Midbrain (tissue), 1 donor: ENCODE measurements at places on chromosomes 4 and X.

DNA sequence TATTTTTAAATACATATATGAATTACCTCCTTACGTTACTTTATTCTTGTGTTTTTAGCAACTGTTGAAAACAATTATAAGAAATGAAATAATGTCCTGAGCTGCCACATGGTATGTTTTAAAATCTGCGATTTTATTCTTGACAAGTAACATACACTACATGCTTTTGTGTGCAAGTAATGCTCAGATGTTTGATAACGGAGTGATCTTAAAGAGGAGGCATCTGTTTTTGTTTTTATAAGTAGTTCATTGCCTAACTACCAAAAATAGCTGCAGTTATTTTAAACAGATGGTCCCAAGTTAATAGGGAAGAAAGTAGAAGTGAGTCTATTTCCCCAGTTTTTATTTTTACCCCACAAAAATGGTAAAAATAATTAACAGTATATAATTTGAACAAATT is 55.2 kb downstream of the GAB1 start:
- no peak for DNase-seq

- no peak for DNase-seq
Observed at GRCh38 chr4:12791536-12791935, 692.6 kb downstream of the RAB28 start.

- DNase-seq = no peak
Observed at GRCh38 chr4:151664289-151664688, 96.5 kb downstream of the GATB start.

DNA sequence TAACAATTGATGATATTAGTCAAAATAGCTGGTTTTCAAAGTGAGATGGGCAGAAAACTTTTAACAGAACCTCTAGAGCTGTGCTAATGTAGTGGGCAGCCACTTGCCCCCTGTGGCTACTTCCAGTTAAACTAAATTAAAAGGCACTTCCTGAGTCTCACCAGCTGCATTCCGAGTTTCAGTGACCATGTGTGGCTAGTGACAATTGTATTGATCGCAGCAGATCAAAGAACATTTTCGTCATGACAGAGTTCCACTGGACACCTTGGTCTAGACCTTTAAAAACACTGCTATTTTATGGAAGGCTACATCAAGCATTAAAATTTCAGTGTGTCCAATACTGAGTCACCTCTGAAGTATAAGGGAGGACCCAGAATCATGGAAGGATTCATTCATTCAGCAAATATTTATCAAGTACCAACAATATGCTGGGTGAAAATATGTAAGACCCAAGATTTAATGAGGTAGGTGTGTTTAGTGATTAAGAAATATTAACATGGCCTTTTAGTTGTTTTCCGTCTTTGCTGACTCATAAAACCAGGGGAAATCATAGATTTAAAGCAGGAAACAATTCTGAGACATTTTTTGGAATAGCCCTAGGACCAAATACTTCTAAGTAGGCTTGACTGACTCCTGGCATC is 5.1 kb upstream of the FAT1 start:
- DNase-seq = no peak

DNA sequence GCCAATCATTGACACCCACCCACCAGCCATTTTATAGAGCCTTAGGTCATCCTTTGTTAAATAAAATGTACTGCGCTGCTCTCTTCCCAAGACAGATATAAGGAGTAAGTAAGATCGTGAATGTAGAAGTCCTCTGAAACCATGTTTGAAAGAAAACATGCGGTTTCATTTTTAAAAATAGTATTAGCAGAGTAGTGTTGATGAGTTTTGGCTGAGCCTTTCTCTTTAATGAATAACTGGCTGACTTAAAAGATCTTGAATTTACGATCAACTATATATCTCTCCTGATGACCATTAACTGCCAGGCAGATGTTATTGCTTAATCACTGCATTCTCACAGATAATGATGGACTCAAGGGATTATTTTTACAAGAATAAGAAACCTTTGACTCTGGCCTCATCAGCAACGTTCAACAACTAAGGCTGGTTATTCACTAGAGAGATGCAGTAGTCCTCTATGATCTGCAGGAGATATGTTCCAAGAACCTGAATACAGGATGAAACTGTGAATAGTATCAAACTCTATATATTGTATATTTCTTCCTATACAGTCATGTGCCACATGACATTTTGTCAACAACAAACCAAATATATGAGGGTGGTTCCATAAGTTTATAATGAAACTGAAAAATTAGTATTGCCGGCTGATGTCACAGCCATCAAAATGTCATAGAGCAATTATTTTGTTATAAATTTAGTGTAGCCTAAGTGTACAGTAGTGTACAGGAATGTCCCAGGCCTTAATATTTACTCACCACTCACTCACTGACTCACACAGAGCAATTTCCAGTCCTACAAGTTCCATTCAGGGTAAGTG is 80.8 kb downstream of the FAM13A start:
- no peak for DNase-seq

DNA sequence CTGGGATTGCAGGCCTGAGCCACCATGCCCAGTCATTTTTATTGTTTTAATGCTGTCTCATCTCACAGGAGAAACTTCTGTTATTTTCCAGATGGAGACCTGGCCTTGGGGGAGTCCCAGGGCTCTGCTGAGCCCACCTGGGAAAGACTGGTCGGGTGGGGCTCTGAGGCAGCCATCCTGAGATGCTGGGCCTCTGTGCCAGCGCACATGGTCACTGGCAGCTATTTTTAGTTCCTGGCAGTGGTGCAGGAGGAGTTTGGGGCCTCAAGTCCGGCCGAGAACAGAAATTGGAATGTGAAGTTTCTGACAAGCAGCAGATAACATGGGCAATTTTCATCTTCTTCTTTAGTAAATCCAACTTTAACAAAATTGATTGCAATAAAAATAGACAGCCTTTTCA is 44.5 kb downstream of the SORCS2 start:
- no peak for DNase-seq

DNA sequence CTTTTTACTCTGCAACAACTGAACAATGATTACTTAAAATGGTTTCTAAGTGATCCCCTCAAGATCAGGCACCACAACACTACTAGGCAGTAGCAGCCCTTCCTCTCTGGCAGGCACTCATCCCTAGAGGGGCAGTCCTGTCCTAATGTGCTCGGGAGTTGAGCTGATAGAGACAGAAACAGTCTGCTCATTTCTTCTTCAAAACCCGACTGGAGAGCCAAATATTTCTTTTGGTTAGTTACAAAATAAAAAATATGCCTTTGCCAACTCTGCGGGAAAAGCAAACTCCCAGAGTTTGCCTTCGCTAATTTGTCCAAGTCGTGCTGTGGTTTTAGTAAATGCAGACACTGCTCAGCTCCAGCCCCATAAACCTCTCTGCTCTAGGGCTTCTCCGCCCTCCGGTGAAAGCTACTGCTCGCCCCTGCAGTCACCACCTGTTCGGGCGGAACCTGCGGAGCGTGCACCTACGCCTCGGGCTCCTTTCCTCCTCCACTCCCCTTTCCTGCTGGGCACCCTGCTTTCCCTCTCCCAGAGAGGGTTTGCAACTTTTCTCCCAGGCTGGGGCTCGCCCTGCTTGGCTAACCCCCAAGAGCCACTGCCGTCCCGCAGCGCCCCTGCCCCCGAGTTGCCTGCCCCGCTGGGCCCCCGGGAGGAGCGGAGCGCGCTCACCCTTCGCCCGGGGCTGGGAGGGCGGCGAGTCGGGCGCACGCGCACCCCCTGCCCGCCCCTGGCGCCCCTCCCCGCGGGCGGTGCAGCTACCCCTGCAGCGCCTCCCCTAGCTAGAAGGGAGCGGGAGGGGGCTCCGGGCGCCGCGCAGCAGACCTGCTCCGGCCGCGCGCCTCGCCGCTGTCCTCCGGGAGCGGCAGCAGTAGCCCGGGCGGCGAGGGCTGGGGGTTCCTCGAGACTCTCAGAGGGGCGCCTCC is at the start of gene NPNT:
TSS of gene NPNT (plus strand) at position 812 of the 923 bp plus-strand sequence. CDS start 182 bp downstream, outside the sequence.
- peak; percentile 44 for DNase-seq

DNA sequence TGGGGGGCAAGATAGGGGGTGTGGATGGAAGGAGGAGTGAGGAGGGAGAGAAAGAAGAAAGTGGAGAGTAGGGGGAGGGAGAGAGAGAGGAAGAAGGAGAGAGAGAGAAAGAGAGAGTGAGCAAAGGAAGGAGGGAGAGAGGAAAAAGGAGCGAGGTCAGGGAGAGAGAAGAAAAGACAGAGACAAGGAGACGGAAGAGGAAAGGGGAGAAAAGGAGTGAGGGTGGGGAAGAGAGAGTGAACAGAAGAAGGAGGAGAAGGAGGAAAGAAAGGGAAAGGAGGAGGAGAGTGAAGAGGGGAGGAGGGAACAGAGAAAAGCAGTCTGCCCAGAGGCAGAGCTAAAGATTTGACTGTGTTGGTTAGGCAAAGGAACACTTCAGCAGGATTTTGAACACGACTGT is 181.6 kb downstream of the MID1IP1 start:
- no peak for DNase-seq

GRCh38 chrX:11760958-11761357 is 2.9 kb downstream of the MSL3 start:
- no peak for DNase-seq

DNA sequence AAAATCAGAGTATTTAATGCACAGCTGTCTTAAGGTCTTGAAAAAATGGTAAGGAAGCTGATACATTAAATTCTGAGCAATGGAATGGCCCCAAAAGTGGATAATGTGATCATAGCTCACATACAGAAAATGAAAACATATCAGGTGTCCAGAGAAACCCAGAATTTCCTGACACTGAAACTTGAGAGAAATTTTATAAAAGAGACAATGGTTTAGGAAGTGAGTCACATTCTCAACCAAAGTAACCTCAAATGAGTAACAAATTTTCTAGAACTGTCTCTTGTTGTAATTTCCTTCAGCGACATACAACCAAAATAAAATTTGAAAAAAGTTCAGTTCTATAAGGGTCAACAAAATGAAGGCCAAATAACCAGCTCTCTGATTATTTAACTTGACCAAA is 37.4 kb upstream of the PACRGL start:
- no peak for DNase-seq

DNA sequence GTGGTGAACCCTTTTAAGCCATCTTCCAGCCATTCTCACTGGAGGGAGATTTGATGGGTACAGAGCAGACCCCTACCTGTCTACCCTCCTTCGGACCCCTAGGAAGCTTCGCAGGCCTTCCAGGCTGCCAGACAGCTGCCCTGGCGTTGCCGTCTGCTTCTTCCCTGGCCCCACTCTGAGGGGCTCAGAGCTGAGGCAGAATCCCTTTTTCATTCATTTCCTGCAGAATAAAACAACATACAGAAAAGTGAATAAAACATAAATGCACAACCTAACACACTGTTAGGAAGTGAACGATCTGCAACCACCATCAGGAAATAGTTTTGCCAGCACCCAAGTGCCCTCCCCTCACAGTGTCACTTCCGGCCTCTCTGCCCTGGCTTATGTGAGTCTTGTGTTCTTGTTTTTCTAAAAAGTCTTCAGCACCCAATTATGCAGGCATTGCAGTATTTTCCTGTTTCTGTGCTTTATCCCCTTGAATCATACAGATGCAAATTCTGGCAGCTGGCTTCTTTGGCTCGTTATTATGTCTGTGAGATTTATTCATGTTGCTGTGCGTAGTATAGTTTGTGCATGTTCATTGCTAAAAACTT is 5.6 kb upstream of the ADD1 start:
- DNase-seq = peak; percentile 37

GRCh38 chrX:155632431-155633100 is 19.8 kb upstream of the TMLHE start:
- DNase-seq = no peak

DNA sequence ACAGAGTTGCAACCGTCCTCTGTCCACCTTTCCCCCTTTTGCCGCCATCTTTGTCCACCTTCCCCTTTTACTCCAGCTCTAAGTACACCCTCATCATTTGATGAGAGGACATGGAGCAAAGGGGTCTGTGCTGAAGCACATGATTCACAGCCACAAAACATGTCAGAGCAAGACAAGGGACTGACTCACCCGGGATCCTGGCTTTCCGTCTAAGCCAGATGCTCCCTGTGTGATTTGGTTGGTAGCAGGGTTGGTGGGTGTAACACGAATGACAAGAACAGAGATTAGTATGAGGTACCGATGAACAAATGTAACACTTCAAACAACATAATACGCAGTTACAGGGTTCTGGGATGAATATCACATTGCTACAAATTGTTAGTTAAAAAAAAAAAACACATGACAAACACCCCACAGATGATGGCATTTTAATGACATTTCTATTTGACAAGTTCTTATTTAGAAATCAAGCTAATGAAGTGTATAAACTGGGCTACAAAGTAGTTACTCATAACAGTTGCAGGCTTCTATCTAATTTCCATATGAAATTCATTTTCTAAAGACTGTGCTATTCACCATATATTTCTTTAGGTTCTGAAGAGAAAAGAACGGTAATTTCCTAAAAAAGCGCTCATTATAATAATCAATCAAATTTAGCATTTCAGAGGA is 71.4 kb upstream of the ETNPPL start:
- DNase-seq = no peak

- no peak for DNase-seq
Observed at GRCh38 chr4:102578819-102579218, 77.7 kb downstream of the NFKB1 start.

DNA sequence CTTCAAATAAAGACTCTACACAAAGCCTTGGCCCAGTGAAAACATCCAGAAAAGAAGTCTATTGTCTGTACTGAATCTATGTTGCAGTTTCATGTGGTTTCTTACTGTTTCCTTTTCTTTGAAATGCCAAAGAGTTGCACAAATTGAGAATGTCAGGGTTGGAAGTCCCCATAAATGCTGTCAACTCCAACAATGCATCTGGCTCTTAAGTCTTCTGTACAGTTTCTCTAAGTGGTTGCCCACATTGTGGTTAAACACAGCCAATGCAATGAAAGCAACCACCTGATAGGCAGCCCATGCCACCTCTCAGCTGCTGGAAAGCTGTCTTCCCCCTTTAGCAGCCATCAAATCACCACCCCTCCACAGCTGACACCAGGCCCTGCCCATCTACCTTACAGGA is 67.2 kb upstream of the C1GALT1C1 start:
- no peak for DNase-seq

DNA sequence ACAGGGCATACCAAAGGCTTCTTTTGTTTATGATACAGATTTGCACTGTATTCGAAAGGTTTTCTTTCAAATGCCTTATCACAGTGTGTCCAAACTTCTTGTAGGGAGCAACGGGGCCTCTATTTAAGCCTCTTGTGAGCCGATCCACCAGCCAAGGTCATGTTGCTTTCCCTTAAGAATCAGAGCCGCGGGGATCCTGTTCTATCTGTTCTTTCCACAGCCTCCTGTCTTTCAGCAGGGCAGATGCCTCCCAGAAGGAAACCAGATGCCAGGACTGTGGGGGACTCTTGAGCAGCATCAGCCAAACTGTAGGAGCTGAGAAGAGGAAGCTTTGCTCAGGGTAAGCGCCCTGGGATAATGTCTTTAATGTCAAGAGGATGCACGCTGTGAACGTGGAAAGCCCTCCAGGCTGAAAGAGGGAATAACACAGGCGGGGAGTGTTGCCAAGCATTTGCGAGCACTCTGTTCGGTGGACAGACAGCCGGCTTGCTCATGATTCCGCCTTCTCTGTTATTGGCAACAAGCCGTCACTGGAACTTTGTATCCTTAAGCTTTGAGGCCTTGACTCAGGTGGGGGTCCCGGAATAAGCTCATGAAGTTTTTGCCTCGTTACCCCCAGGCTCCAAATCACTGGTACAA is 279.8 kb upstream of the FRG1 start:
- no peak for DNase-seq

- DNase-seq = no peak
Observed at GRCh38 chrX:22109442-22109841, 77.3 kb downstream of the PHEX start.
